ENCODE measurements at places on chromosomes 12 and 14.

DNA sequence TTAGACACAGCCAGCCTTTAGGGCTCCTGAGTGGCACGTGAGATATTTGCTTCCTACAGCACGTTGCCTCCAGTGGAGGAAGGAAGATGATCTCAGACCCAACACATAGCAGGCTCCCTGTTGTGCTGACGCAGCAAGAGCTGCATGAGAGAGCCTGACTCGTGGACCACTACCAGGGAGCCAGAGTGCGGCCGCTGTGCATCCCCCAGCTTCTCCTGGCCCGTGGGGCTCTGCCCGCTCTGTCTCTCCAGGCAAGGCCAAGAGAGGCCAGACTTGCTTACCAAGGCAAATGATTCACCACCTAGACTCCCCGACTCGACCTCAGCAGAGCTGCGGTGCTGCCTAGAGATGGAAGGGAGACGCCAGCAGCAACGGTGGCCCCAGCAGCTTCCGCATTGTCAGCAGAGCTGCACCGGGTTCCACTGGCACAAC is 37.5 kb downstream of the MAP3K9 start:
- no peak for DNase-seq

DNA sequence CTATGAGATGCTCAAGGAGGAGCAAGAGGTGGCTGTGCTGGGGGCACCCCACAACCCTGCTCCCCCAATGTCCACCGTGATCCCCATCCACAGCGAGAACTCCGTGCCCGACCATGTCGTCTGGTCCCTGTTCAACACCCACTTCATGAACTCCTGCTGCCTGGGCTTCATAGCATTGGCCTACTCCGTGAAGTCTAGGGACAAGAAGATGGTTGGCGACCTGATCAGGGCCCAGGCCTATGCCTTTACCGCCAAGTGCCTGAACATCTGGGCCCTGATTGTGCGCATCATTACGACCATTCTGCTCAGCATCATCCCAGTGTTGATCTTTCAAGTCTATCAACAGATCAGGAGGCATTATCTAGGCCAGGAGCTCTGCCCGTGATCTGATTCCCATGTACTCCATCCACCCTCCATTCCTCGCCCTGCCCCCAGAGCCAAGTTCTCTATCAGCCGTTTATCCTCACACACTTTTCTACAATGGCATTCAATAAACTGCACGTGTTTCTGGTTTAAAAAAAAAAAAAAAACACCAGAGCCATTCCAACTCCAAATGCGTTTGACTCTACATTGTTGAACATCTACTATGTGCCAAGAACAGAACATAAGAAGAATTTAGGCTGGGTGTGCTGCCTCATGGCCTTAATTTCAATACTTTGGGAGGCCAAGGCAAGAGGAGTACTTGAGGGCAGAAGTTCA is 17.5 kb downstream of the ATXN2 start:
- peak; percentile 25 for DNase-seq

DNA sequence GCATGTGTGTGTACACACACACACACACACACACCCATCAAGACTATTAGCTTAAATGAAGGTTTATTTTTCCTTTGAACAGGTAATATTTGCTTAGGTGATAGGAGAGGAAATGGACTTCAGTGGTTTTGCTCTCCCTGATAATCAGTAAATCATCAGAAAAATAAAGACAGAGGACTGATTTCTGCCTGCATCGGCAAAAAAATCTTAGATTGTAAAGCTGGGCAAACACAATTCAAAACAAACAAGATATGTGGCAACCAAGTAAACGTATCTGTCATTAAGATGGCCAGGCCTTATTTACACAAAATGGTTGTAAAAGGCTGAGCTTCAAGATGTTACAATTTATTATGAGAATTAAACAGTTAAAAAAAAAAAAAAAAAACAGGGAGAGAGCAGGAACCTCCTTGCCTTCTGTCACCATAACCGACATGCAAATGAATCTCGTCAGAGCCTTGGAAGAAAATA is 31.3 kb downstream of the PRKD1 start:
- DNase-seq, result no peak

- no peak for DNase-seq
These were observed 207.8 kb downstream of the NAV3 start for GRCh38 chr12:78038541-78038940.

DNA sequence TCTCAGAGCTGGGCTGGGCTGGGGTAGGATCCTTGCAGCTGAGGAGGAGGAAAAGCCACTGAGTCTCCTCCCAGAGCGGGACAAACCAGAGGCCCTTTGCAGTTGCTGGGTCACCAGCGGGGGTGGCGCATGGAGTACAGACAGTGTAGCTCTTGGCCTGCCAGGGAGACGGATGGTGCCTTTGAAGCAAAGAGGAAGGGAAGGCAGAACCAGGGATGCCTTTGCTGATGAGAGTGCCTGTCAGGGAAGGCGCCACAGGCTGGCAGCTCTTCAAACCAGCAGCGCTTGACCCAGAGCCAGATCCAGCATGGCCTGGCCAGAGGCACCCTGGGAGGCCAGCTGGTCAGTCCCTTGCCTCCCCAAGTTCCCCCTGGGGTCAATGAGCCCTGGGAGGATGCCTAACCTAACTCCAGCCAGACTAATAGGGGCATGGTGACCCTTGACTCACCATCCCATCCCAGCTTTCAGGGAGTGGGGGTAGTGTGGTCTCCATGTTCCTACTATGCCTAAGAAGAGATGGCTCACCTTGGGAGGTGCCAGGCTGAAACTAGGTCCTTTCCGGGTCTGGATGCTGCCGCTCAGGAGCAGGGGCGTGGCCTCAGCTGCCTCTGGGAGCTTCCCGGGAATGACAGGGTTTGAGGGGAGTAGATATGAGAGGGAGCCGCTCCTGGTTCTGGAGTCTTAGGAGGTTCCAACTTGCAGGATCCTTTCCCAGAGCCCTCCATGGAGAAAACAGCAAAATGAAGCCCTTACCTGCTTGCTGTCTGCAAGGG is 19.8 kb downstream of the VASH1 start:
- DNase-seq, result no peak
